Panc1 (cell line): ENCODE measurements at places on chromosomes 1 and 21.

DNA sequence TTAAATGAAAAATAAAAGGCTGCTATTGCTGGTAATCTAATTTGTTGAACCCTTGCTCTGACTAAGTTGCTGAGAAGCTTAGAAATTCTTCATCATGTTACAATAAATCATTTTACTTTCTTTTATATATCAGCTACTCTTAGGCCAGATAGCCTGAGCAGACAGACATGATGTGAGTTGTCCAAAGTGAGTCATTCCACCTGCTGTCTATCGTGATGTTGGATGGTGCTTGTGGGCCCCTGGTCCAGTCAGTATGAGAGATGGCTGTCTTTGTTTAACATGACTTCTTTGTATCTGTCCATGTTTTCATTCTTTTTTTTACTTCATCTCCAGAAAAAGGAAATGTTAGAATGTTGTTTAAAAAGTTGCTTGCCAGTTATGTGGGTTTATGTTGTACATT, 188.8 kb downstream of the ADGRL2 start:
- no peak for DNase-seq
- peaks cover 3% of the 10 kb centered on the region; the same call in 1 of the 2 replicates for H3K36me3 ChIP-seq
- no peak overlapping the region for H3K27ac ChIP-seq
- no peak overlapping the region for H3K4me3 ChIP-seq

DNA sequence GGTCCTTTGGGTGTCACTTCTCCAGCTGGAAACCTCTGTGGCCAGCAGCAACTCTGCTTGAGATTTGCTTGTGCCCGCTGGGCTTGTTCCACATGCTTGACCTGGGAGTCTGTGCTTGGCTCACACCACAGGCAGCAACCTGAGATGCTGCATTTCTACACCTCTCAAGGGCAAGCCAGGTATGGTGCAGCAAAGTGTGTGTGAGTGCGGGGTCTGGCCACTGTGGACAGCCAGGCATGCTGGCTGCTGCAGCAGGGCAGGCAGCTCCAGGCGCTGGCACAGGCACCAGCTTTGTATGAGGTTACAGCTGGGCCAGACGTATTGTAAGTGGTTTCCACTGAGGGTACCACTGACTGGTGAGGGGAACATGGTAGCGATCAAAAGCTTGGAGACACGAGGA, 242.0 kb downstream of the PTGER3 start:
- no peaks in the 10 kb centered on the region for H3K36me3 ChIP-seq
- no peak for DNase-seq
- H3K27me3 ChIP-seq, result no peaks in the 10 kb centered on the region
- no peaks in the 10 kb centered on the region for H3K4me1 ChIP-seq
- H3K4me3 ChIP-seq, result no peak overlapping the region

- no peak for DNase-seq
- H3K27me3 ChIP-seq, result no peaks in the 10 kb centered on the region
- H3K4me3 ChIP-seq, result no peak overlapping the region
These were observed 135.5 kb downstream of the TGFBR3 start for GRCh38 chr1:91750398-91750996.

GRCh38 chr1:205442051-205442725, 13.7 kb downstream of the BLACAT1 start:
- no peaks in the 10 kb centered on the region for H3K36me3 ChIP-seq
- no peaks in the 10 kb centered on the region for H3K27me3 ChIP-seq
- peaks cover 8% of the 10 kb centered on the region for H3K4me1 ChIP-seq
- H3K27ac ChIP-seq, result no peak overlapping the region

GRCh38 chr1:158179301-158180041, 1.2 kb upstream of the CD1D start:
- DNase-seq, result no peak
- H3K27me3 ChIP-seq, result peaks cover 38% of the 10 kb centered on the region
- H3K4me1 ChIP-seq, result no peaks in the 10 kb centered on the region
- H3K27ac ChIP-seq, result no peak overlapping the region
- no peak overlapping the region for H3K4me3 ChIP-seq
- H3K36me3 ChIP-seq, result no peaks in the 10 kb centered on the region

GRCh38 chr21:38683222-38683621, 122.5 kb upstream of the ETS2 start:
- no peaks in the 10 kb centered on the region for H3K4me1 ChIP-seq
- no peak for DNase-seq
- no peak overlapping the region for H3K27ac ChIP-seq
- H3K27me3 ChIP-seq, result no peaks in the 10 kb centered on the region

GRCh38 chr1:229672246-229672645, 46.2 kb downstream of the URB2 start:
- H3K36me3 ChIP-seq, result no peaks in the 10 kb centered on the region
- no peak for DNase-seq

- H3K36me3 ChIP-seq, result no peaks in the 10 kb centered on the region
- no peaks in the 10 kb centered on the region for H3K27me3 ChIP-seq
- no peak overlapping the region for H3K27ac ChIP-seq
These were observed 53.4 kb downstream of the MACO1 start for GRCh38 chr1:25484096-25484495.

DNA sequence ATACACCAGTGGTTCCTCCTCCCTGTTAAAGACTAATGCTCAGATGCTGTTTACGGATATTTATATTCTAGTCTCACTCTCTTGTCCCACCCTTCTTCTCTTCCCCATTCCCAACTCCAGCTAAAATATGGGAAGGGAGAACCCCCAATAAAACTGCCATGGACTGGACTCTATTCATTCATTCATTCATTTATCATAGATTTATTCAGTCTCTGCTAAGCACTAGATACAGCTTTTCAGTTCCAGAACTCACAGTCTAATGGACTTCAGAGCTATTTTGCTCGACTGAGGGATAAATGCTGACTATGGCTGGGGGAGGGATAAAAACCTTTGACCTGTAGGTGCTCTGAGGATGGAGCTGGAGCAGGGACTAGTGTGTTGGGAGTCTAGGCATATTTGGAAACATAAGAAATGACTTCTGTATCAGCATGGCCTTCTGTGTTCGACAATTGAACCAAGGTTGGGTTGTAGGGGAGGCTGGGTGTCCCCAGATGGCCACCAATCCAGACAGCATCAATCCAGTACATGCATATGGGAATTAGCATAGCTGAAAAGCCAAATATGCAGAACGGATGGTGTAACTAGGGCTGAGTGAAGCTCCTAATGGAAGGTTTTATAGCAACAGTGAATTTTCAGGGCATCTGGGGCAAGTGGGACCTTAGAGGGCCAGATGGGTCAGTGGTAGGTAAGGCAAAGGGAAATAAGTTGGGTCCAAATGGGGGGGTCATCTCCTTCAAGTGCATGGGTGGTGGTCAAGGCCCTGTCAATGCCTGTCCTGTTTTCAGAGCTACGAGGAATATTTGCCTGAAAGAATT, 4.1 kb downstream of the APOA2 start:
- no peaks in the 10 kb centered on the region for H3K4me1 ChIP-seq
- no peak for DNase-seq
- H3K27me3 ChIP-seq, result no peaks in the 10 kb centered on the region

- no peak overlapping the region for H3K4me3 ChIP-seq
- H3K4me1 ChIP-seq, result no peaks in the 10 kb centered on the region
- no peak overlapping the region for H3K27ac ChIP-seq
These were observed 95.9 kb downstream of the DISP1 start for GRCh38 chr1:222910699-222911098.

- no peak for DNase-seq
- H3K27me3 ChIP-seq, result peaks cover 5% of the 10 kb centered on the region
- H3K27ac ChIP-seq, result no peak overlapping the region
- H3K4me1 ChIP-seq, result no peaks in the 10 kb centered on the region
These were observed 366.3 kb upstream of the ESRRG start for GRCh38 chr1:217089361-217090014.

DNA sequence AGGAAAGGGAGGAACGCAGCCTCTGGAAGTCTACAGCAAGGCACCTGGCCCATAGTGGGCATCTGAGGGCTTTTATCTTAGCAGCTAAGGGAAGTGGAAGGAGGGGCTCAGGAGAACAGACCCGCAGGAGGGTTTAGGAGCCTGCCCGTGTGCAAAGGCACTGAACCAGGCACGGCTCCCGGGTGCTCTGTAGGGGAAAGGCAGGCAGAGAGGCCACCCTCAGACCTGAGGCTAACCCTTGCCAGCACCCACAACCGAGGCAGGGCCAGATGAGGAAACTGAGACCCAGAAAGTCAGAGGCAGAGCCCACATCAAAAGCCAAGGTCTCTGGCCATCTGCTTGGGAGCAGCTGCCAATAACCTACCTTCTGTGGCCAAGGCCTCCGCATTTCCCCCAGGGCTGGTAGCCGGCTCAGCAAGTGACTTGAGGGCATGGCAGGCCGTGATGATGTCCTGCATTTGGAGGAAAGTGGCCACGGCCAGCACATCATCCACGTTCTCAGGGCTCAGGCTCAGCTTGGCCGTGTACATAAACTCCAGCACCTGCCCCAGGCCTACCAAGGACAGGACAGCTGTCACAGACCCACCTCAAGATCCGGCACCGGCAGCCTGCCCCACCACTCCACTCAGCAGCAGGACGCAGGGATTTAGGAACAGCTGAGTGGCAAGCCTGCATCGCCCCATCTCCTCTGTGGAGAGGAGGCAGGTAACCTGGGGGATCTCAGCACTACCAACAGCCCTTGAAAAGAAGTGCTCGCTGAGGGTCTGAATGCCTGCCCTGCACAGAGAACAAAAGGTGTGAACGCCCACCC, 29.1 kb downstream of the ZBTB17 start:
- H3K36me3 ChIP-seq, result peaks cover 6% of the 10 kb centered on the region; the same call in 1 of the 2 replicates
- no peak for DNase-seq
- H3K4me1 ChIP-seq, result peaks cover 33% of the 10 kb centered on the region
- H3K27me3 ChIP-seq, result no peaks in the 10 kb centered on the region
- no peak overlapping the region for H3K27ac ChIP-seq

DNA sequence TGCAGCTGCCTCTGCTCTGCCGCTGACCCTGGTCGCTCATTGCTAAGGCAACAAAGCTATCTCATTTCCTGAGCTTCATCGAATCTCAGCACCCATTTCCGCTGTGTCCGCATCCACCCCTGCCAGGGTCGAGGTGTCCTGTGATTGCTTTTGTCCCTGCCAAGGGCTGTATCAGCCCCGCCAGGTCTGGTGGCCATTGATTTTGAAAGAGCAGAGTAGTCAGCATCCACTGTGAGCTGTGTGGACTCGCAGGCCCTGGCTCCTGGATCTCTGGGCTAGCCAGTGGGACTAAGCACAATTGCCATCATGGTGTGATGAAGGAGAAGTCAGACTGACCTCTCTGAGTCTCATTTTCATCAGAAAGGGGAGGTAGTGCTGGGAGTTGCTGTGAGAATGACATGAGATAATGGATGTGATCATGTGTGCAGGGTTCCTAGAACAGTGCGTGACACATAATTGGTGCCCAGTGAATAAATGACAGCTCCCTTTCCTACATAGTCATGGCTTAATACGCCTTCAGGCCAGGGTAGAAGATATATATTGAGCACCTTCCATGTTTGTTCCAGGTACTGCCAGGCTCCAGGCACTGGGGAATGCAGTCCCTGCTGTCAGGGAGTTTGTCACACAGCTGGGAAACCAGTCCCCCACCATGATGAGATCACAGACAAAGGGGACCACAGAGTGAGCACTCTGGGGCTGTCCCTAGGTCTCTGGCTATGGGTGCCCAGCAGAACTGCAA, 32.1 kb downstream of the NAV1 start:
- H3K4me3 ChIP-seq, result no peak overlapping the region
- no peaks in the 10 kb centered on the region for H3K36me3 ChIP-seq
- DNase-seq, result no peak
- no peaks in the 10 kb centered on the region for H3K4me1 ChIP-seq
- H3K27ac ChIP-seq, result no peak overlapping the region

- no peak overlapping the region for H3K27ac ChIP-seq
- no peaks in the 10 kb centered on the region for H3K36me3 ChIP-seq
- H3K27me3 ChIP-seq, result no peaks in the 10 kb centered on the region; the same call in 1 of the 2 replicates
- no peak for DNase-seq
- H3K4me3 ChIP-seq, result no peak overlapping the region
These were observed 16.6 kb downstream of the CACNA1S start for GRCh38 chr1:201095581-201095980.

DNA sequence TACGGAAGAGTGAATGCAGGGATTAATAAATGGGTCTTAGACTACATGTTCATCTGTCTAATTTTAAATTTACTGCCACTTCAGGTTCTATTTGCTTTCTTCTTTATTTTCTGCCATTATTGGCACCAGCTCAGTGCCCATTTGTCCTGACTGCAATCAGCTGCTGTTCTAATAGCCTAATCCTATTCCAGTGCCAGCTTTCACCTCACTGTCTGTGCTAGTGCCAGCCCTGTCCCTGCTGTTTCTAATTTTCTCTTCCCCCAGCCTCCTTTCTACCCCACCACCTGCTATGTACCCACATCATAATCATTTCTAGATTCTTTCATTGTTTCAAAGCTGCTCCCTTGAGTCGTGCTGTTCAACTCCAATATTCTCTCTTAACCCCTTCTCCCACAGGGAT, 86.4 kb downstream of the KCNK1 start:
- no peaks in the 10 kb centered on the region for H3K36me3 ChIP-seq
- no peak overlapping the region for H3K4me3 ChIP-seq
- H3K27ac ChIP-seq, result no peak overlapping the region

- H3K27me3 ChIP-seq, result peaks cover 2% of the 10 kb centered on the region; the same call in 1 of the 2 replicates
- H3K4me3 ChIP-seq, result no peak overlapping the region
- H3K27ac ChIP-seq, result no peak overlapping the region
- DNase-seq, result no peak
These were observed 112.8 kb downstream of the PLPP3 start for GRCh38 chr1:56466538-56466937.

GRCh38 chr1:202233804-202234203, 40.2 kb downstream of the LGR6 start:
- H3K4me1 ChIP-seq, result peaks cover 24% of the 10 kb centered on the region
- H3K4me3 ChIP-seq, result no peak overlapping the region
- no peaks in the 10 kb centered on the region for H3K36me3 ChIP-seq
- no peaks in the 10 kb centered on the region for H3K27me3 ChIP-seq
- DNase-seq, result no peak

GRCh38 chr1:90579212-90579802, 137.8 kb downstream of the BARHL2 start:
- no peaks in the 10 kb centered on the region; the same call in none of the 2 replicates for H3K27me3 ChIP-seq
- H3K36me3 ChIP-seq, result no peaks in the 10 kb centered on the region
- no peak overlapping the region for H3K27ac ChIP-seq
- H3K4me3 ChIP-seq, result no peak overlapping the region
- peak; percentile 24 for DNase-seq

GRCh38 chr1:236394879-236395229, 768 bp downstream of the EDARADD start:
- H3K36me3 ChIP-seq, result no peaks in the 10 kb centered on the region
- H3K27ac ChIP-seq, result peak overlapping the region; percentile 98
- H3K4me1 ChIP-seq, result peaks cover 55% of the 10 kb centered on the region

- H3K4me1 ChIP-seq, result peaks cover 10% of the 10 kb centered on the region
- no peak for DNase-seq
- no peaks in the 10 kb centered on the region for H3K36me3 ChIP-seq
- peak overlapping the region; percentile 79; the same call in 1 of the 2 replicates for H3K27ac ChIP-seq
These were observed 14.9 kb upstream of the TMEM9 start for GRCh38 chr1:201169203-201169602.

- DNase-seq, result no peak
- H3K4me3 ChIP-seq, result no peak overlapping the region
- peaks cover 44% of the 10 kb centered on the region for H3K4me1 ChIP-seq
- no peaks in the 10 kb centered on the region for H3K27me3 ChIP-seq
These were observed 19.9 kb downstream of the ADORA1 start for GRCh38 chr1:203147376-203147775.
